SW480 (cell line): ENCODE measurements at places on chromosomes 3 and 15.

GRCh38 chr3:185733980-185734724 lies 90.7 kb downstream of the IGF2BP2 start:
- DNase-seq = peak; percentile 90

DNA sequence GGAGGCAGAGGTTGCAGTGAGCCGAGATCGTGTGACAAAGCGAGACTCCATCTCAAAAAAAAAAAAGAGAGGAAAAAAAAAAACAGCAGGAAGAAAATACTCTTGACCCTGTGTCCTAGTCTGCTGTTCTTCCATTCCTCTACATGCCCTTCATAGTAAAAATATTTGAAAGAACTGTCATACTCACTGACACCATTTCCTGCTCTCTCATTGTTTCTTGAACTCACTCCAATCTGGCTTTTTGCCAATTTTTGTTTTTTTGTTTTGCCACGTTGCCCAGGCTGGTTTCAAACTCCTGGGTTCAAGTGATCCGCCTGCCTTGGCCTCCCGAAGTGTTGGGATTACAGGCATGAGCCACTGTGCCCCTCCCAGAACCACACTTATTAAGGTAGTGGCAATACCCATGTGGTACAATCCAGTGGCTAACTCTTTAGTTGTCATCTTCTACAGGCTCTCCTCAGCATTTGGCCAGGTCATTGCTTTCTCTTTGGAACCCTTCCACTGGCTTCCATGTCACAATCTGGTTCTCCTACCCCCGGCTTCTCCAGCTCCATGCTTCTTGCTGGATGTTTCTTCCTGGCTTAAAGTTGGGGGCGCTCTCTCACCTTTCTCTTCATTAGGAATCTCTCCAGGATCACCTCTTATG lies 238.2 kb upstream of the C2CD4B start:
- DNase-seq = no peak

GRCh38 chr3:109336291-109336861 lies 970 bp downstream of the DPPA4 start:
- DNase-seq = no peak

DNA sequence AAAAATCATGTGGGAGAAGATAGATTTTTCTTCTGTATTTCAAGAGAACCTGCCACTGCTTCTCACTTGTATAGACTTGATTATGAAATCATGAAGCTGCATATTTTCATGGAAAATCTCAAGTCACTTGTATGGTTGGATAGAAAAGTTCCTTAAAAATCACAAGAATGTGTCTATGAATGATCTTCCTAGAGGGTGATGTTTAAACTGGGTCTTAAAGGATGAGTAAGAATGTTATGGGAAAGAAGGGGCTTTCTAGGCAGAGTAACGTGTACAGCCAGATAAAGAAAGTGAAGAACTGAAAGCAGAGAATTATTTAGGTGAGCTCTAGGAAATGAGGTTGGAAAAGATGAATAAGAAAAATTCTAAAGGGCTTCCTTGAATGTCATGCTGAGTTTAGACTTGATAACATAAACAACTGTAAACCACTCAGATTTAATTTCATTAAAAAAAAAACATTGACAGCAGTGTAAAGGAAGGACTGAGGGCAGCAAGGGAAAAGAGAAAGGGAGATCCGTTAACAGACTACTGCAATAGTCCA lies 5.0 kb downstream of the CD47 start:
- no peak for DNase-seq

DNA sequence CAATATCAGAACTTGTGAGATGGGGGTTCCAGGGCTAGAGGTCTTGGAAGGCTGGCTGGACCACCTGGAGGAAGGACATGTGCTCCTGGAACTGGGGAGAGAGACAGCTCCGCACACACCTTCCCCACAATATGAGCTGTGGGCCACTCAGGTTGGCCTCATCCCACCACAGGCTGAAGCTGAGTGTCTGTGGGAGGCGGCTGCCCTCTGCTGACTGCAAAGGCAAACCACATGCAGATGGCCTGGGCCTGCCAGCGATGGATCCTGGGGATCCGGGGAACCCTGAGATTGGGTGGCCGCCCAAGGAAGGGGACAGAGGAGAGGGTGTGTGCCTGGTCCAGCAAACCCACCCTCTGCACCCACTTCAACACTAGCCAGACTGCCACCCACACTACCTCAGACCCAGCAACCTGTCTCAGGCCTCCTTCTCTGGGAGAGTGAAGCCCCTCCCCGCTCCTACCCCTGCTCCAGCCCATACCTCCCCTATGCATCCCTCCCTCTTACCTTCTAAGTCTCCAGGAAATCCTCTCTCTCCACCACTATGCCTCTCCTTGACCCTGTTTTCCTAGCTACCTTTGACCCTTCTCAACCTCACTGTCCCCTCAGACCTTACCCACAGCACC lies 44.8 kb downstream of the CYP11A1 start:
- DNase-seq = peak; percentile 73

DNA sequence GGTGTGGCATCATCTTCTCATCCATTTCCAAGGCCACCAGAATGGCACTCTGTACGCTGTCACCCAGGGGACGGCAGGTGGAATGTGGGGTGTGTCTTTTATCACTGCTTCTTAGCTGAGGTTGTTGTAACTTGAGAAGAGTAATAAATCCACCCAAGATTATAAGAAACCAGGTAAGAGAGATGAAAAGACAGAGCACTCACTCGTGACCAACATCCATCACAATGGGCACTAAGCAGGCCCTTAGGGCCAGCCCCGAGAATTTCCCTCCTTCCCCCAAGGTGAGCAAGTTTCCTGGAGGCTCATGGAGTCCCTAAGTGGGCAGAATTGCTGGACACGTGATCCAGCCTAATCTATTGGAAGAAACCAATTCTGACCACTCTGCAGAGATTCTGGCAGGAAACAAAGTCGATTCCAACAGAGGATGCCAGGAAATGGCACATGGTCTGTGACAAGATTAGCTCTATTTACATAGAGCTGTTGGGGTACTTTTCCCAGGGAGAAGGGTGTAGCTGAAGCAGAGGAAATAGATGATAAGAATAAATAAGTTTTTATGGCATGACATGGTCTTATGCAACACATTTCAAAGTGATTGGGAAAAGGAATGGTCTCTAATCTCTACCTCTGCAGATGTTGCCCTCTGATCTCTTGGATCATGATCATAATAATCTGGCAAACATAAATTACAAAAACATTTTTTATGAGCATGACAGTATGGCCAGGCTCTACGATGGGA lies 22.5 kb downstream of the SLC6A20 start:
- peak; percentile 55 for DNase-seq

DNA sequence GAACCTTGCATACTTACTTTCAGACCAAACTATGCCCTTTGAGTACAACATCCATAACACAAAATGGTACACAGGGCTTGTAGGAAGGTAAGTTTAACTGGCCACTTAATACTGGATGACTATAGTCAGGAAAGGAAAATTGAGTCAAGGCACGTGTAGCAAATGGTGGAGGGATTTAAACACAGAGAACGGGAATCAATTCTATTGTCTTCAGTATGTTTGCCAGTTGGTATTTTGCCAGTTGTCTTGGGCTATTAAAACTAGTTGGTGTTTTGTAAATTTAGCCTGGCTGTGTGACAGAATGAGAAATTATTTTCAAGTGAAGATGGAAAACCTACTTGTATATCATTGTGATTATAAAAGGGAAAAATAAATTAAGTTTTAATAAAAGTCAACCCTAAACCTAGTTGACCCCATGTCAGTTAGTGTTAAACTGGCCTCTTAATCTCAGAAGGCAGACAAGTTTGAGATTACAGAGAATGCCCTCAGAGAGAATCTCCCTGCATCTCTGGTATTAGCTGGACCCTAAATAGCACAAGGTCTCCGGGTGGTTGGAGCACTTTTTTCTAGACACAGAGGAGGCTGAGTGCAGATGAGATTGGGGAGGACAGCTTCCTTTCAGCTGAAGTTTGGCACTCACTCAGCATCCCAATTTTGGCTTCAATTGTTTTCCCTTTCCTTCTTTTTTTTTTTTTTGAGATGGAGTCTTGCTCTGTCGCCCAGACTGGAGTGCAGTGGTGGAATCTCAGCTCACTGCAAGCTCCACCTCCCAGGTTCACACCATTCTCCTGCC lies 91.2 kb downstream of the MB21D2 start:
- DNase-seq = no peak
